ENCODE measurements at places on chromosomes 16 and 17.

- DNase-seq: no peak
Observed at GRCh38 chr16:50338371-50339231, 30.2 kb downstream of the BRD7 start.

- DNase-seq: no peak
Observed at GRCh38 chr17:81976332-81977210, 858 bp upstream of the ASPSCR1 start.

DNA sequence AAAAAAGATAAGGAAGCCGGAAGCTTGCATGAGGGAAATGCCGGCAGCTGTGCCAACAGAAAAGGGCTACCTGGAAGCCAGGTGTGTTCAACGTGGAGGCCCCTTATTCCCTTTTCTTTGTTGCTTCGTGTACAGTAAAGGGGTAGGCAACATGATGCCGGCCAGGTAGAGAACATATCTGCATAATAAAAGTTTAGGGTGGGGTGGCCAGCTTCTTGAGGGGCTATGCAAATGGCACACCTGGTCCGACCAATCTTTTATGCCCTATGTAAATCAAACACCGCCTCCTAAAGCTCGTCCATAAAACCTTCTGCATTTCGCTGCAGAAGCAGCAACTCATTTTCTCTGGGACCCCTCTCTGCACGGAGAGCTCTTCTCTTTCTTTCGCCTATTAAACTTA is 911.6 kb downstream of the KCNJ2 start:
- no peak for DNase-seq

DNA sequence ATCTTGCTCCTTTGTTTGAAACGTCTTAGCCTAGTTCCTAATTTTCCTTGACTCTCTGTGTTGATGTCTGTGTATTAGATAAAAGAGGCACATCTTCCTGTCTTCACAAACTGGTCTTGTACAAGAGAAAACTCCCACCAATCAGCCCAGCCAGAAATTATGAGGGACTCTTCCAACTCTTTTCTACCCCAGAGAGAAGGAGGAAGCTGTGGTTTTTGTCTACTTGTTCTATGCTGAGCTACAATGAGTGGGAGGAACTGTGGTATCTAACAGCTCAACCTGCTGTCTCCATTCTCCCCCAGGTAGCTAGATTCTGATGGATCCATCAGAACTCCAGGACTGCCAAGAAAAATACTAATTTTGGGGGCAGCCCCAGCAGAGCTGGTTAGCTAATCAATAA is 392.5 kb downstream of the HS3ST3B1 start:
- no peak for DNase-seq

GRCh38 chr17:50768346-50768761 is 1.0 kb upstream of the ANKRD40CL start:
- no peak for DNase-seq

DNA sequence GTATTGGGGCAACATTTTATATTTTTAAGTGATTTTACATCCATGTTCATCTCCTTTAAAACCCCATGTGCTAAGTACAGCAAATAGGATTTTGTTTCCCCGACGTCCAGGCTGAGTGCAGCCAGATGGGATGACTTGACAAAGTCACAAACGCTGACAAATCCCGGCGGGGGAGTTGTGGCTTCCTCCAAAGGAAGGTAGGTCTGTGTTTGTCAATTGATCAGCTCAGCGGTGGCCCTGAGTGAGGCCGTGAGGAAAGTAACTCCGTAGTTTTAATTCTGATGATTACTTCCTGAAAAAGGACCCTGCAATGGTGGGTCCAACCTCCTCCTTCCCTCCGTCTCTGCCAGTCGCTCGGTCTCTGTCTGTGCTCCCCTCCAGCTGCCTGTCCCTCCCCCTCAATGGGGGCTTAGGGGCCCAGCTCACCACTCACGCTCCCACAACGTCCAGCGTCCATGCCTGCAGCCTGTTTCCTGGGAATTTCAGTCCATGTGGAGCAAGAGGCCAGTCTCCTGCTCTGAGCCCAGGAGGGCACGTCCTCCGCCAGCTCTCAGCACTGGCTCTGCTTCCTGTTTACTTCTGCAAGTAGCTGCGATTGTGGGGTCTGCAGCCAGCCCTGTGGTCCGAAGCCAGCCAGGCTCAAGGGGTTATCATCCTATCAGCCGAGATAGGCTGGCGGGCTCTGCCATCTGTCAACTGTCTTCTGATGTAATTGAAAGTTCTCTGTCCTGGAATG is 209.4 kb upstream of the FOXF1 start:
- no peak for DNase-seq
